ENCODE measurements at places on chromosomes 13 and 19. TPM values are rescaled to one million over a fixed set of nuclear protein-coding genes. Genes with fewer than 3 reads are reported as not detected.

- DNase-seq = no peak
Observed at GRCh38 chr13:77390391-77390790, 63.5 kb upstream of the MYCBP2 start.

GRCh38 chr19:54902061-54902460, 3.9 kb upstream of the NCR1 start:
- no peak for DNase-seq

DNA sequence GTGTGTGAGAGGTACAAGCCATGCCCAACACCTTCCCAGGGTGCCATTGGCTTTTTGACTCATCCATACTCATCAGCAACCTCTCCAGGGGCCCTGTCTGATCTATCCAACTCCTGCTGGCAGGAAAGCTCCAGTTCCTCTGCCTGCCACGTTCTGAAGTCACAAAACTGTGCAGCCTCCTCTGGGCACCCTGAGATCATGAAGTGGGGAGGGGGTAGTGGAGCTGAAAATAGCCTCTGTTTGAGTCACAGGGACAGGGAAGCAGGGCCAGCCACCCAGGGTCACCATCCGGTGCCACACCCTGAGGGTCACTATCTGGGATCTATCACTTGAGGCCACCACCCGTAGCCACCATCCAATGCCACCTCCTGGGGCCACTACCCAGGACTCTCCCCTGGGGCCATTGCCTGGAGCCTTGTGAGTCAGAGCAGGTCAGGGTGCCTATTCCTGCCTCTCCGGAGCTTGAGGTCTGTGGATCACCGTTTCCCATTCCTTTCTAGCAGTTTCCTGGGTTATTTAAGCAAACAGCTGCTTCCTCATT, 172.1 kb downstream of the NUFIP1 start:
- peak; percentile 72 for DNase-seq

DNA sequence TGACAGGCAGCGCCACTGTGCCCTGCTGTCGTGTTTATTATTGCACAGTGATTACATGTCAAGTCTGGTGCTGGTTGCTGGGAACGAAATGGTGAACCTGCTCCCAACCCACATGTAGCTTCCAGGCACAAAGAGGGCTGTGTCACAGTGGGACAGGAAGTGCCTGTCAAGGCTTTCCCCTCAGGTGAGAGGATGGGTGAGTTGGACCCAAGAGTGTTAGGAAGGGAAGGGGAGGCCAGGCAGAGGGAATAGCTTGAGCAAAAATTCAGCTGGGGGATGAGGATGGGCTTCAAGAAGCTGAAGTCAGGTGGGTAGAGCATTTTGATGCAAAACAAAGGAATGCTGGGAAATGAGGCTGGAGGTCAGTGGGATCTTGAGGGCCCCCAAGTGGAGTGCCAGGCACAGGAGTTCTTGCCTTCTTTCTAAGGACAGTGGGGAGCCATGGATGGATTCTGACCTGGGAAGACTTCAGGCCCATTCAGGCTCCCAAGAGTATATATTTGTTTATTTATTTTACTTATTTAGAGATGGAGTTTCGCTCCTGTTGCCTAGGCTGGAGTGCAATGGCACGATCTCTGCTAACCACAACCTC, 8.5 kb upstream of the QTRT1 start:
- peak; percentile 14 for DNase-seq

DNA sequence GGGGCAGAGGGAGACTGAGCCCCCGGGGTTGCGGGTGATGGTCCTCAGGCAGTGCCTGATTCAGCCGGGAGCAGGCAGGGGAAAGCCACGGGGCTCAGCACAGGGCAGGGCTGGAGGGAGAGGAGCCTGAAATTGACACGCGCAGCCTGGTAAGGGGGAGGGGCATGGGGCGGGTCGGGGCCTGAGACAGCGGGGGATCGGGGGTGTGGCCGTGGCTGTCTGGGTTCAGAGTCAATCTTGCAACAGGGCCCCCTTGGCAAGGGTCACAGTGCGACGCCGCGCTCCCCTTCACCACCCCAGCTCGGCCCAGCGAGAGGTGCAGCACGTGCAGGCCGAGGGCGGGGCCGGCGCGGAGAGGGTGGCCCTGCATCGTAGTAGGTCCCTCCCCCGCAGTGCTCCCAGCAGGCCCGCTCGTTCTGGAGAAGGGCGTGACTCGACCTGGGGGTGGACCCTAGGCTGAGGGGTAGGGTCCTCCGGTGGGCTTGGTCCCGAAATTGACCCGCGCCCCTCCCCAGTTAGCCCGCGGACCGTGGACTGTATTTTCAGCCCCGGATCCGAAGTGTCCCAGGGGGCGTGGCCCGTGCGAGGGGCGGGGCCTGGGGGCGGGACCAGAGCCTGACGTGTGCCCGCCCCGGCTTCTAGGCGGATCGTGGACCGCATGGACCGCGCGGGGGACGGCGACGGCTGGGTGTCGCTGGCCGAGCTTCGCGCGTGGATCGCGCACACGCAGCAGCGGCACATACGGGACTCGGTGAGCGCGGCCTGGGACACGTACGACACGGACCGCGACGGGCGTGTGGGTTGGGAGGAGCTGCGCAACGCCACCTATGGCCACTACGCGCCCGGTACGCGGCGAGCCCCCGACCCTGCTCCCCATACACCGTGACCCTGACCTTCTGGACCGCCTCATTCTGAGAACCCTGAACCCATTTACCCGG, 6.0 kb downstream of the RCN3 start:
- peak; percentile 93 for DNase-seq

- no peak for DNase-seq
Observed at GRCh38 chr13:97411984-97412383, 22.0 kb upstream of the RAP2A start.

GRCh38 chr13:91331047-91331915, 16.2 kb upstream of the MIR17HG start:
- no peak for DNase-seq

DNA sequence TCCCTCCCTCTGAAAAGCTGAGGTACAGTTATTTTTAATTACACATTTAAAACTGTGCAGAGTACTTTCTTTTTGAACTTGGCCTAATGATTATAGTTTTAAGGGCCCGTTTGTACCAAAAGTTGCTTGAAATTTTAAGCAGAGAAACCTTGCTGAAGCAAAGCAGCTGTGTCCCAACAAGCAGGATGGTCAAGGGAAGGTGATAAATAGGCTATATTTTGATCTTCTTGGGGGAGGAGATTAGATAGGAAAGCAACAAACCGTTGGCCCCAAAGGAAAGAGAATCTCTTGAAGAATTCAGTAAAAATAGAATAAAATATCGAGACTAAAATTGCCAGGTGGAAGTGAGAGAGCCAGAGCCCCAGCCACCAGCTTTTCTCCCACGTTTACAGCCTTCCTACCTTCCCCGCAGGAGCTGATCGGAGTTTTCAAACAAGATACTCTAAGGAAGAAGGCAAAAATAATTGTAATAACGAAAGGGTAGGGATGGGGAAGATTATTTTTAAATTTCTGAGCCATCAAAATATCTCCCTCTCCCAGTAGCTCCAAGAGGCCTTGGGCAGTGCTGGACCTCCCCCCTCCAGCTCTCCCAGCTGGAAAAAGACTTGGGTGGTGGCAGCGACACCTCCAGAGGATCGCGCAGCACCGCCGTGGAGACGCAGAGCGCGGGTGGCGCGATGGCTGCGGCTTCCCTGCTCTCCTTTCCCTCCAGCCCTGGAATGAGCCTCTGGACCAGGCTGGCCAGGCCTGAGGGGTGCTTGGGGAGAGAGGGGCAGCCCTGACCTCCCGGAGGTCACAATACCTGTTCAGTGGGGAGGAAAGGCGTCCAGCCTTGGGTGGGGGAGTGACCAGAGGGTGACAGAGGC, 5.8 kb downstream of the ZIC2 start:
- DNase-seq = peak; percentile 57

GRCh38 chr19:47581605-47582319, 8.8 kb upstream of the ZNF541 start:
- DNase-seq = no peak

DNA sequence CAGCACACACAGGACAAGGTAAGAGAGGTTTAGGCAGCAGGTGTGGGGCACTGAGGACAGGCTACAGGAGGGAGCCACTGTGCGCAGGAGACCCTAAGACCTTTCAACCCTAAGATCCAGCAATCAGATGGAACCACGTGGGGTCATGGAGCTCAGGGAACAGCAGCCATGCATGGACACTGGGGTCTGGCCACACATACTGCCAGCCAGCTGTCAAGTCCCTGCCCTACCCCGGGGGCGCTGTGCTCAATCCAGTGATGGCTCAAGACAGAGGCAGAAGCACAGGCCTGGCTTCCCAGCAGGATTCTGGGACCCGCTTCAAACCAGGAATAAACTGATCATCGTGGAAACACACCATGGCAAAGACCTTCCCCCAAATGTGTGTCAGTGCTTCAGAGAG, 25.5 kb upstream of the EPHX3 start:
- peak; percentile 41 for DNase-seq

GRCh38 chr19:44890366-44891015, 563 bp upstream of the TOMM40 start:
- DNase-seq = peak; percentile 98

DNA sequence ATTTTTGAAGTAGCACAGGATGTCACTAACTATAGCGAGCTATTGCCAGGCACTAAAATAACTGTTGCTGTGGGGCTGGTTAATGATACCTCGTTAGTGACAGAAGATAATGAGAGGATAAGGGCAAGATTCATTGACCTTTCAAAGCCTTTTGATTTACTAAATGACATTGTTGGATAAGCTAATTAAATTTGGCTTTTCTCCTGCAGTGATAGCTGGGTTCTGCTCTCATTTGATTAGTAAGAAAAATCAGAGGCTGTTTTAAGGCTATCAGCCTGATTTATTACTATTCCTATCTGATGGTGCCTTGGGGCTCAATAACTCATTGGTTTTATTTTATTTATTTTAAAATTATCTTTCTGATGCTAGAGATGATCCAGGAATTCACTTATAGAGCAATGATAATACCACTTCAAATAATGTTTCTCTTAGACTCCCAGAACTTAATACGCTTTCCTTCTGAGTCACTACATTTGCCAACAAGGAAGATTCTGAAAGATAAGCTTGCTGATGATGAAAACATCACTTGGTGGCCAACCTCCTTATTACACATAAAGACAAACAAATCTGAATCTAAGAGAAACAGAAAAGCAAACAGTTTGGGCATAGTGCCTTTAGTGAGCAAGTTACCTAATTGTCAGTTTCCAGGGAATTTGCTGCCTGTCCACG, 501.3 kb upstream of the ARGLU1 start:
- no peak for DNase-seq

- no peak for DNase-seq
Observed at GRCh38 chr13:45216193-45216592, 15.3 kb upstream of the KCTD4 start.

DNA sequence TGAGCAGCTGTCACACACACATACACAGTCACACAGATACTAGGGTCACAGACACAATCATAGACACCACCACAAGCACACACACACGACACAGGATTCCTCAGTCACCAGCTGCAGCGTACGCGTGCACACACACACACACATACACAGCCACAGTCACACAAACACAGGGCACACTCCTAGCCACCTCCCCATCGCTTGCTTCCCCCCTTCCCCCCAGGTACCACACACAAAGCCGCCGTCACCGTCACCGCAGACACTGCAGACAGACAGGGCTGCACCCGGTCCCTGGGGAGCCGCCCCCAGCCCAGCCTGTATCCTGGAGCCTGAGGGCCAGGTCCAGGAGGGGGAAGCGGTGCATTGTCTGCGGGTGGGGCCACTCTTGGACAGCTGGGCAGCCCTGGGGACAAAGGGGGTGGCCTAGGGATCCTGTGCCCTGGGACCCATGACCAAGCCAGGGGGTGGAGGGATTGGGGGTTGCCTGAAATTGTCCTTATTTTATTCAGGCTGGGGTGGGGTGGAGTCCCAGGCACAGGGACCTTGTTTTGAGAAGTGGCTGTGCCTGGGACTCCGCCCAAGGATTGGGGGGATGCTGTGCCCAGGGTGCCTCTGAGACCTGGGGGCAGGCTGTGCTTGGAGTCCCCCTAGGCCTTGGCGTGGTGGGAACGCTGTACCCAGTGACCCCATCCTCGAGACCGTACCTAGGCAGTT, 957 bp downstream of the NUMBL start:
- DNase-seq = peak; percentile 77

GRCh38 chr19:41734585-41734984, 20.7 kb upstream of the CEACAM6 start:
- DNase-seq = no peak

GRCh38 chr19:17254636-17255035, 8.9 kb upstream of the NR2F6 start:
- no peak for DNase-seq

Gene IGFLR1
- total RNA-seq = 0.72 TPM

Gene NAPA
- 95.9 TPM for total RNA-seq

DNA sequence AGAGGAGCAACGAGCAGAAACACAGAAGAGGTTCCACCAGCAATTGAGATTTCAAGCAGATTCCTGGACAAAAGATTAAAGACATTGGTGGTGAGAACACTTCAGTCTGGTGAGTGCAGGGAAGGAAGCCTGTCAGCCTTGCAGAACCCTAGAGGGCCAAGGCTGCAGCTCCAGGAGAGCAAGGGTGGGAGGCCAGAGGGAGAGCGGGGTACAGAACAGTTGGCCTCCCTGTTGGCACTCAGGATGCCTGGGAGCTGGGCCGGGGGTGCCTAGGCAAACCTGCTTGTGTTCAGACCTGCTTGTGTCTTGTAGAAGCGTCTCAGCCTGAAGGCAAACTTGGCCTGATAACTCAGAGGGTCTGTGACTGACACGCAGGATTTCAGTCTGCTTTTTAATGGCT, 5.1 kb upstream of the LIN7B start:
- DNase-seq = no peak

Measured in osteoblast (primary cell).